ENCODE measurements at places on chromosomes 2 and 18.

DNA sequence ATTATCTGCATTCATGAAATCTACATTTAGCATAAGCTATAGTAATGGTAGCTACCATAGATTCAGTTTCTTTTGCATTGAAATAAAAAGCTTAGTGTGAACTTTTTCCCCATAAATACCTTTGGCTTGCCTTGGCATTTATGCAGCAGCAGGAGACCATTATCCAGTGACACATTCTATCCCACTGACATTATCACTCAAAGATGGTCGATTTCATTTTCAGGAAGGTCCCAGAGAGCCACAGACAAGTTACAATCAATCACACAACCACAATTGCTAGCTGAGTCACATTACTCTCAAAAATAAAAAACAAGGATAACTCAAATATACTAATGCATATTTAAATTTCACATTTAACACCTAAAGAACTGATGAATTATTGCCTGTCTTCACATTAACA lies 512.7 kb upstream of the CDH2 start:
- no peak for DNase-seq

DNA sequence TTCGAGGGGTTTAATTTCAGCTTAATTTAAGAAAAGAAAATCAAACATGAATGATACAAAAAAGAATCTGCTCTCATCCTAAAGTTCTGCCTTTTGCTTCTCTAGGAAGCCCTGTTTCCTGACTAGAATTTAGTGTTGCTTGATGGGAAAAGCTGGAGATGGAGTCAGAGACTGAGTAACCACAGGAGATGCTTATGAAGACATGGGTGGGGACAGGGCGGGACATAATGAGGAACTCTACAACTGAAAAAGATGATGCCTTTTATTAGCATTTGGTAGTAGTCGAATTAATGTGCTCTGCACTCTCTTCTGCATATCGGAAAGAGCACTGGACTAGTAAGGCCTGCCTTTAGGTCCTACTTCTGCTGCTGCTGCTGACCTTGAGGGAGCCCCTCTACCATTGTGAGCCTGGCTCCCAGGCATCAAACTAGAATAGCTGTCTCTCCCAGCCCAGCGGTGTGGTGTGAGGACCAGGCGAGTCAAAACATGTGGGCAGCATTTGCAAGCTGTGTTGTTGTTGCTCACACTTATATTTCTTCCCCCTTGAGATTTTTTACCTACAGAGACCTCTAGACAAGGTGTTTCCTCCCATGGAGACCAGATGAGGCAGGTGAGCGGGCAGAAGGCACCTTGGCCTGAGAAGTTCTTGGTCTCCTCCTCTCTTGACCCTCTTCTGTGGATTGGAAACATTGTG lies 61.5 kb downstream of the INPP4A start:
- DNase-seq: no peak

DNA sequence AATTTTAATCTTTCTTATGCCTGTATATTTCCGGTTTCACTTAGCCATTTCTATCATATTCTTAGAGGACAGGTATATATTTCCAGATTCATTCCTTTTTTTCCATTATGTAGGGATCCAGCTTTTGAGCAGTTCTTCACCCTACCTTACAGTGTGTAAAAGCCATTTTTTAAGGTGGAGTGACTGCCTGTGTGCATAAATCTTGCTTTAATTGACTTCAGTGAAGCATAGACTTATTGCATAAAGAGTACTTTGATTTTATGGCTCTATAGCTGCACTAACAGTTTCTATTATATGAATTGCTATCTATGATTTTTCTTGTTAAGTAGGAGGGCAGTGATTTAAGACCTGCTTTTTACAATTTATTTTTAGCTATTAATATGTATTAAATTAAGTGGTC lies 132.6 kb downstream of the NYAP2 start:
- DNase-seq: no peak

- no peak for DNase-seq
Observed at GRCh38 chr2:148554459-148555247, 89.9 kb upstream of the EPC2 start.

- no peak for DNase-seq
Observed at GRCh38 chr18:76370686-76371085, 124.4 kb downstream of the ZNF516 start.

DNA sequence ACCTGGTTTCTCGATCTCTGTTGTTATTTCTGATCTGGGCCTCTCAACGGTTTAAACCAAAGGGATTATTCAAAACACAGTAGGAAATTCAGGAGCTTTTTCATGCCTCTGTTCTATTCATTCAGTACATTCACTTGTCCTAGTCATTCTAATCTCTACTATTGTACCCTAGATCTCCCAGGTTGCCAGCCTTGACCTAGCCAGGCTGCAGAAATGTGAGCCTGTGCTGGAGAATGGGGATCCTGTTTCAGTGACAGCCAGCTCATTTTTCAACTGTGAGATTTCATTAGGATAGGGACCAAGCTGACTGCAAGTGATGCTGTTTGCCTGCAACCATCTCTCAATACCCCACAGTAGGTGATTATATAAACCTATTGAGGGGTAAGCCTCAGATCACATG lies 186.2 kb downstream of the CMPK2 start:
- no peak for DNase-seq

Measured in activated T-cell treated with anti-CD3 and anti-CD28 coated beads for 24 hours (primary cell).